ENCODE measurements at places on chromosomes 12 and 14.

DNA sequence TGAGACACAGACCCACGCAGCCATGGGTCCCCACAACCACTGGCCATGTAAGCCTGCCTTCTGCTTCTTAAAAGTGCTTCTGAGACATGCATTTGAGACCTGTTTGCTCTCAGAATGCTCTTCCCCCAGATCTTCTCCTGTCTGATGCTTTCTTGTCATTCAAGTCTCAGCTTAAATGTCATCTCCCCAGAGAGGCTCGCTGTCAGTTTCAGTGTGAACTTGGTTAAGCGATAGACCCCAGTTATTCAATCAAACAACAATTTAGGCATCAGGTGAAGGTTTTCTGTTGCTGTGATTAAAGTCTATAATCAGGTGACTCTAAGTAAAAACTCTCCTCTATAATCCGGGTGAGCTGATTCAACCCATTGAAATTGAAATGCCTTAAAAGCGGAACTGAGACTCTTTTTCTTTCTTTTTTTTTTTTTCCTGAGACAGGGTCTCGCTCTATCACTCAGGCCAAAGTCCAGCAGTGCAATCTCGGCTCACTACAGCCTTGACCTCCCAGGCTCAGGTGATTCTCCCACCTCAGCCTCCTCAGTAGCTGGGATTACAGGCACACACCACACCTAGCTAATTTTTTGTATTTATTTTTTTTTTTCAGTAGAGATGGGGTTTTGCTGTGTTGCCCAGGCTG is 123.4 kb downstream of the KSR2 start:
- no peak overlapping the region for H3K27ac ChIP-seq
- DNase-seq, result no peak
- H3K4me3 ChIP-seq, result no peak overlapping the region
- peaks cover 13% of the 10 kb centered on the region for H3K4me1 ChIP-seq

GRCh38 chr14:89330236-89331002 is 86.6 kb downstream of the FOXN3 start:
- H3K27ac ChIP-seq, result no peak overlapping the region
- no peaks in the 10 kb centered on the region for H3K27me3 ChIP-seq
- no peak overlapping the region for H3K4me3 ChIP-seq
- peaks cover 20% of the 10 kb centered on the region for H3K4me1 ChIP-seq
- peaks cover 11% of the 10 kb centered on the region for H3K36me3 ChIP-seq
- no peak for DNase-seq

DNA sequence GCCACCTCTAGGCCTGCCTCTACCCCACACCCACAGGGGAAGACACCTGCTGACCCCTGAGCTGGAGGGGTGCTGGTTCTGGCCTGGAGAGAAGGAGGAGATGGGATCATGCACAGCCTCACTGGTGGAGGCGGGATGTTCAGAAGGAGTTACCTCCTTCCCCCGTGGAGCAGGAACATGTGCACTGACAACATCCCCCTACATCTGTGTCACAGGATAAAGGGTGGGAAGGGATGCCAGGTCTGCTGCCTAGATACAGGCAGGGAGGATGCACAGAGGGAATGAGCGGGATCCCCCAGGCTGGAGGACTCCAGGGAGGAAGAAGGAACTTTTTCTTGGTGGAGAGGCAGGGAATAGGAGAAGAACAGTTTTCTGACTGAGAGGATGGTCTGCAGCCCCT is 8.8 kb downstream of the NRXN3 start:
- H3K27me3 ChIP-seq, result no peaks in the 10 kb centered on the region
- H3K4me1 ChIP-seq, result no peaks in the 10 kb centered on the region
- no peak for DNase-seq
- no peak overlapping the region for H3K27ac ChIP-seq
- H3K36me3 ChIP-seq, result no peaks in the 10 kb centered on the region
- H3K4me3 ChIP-seq, result no peak overlapping the region

DNA sequence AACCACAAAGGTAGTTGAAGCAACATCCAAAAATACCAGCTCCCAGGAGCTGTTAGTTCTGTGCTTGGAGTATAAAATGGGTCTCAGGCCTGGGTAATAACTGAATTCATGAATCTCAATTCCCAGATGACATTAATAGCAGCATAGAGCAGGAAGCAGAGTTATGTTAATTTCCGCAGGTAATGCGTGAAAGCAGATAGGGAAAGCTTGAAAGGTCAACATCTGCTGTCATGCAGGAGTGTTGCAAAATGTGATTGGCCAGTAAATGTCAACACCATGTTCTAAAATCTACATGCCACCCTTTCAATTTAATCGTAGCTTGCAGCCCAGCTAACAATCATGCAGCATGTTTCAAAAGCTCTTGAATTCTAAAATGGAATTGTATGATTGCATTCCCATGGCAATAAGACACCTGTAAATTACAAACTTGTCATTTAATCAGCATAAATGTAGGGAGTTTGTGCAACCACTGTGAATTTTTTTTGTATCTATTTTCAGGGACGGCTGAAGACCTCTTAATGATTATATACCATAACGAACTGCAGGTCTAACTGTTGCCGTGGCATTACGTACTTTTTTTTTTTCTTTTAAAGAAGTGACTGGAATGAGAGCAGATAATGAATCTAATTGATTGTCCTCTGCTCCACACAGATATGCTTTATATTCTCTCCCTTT is 635.8 kb upstream of the FOXG1 start:
- H3K36me3 ChIP-seq, result no peaks in the 10 kb centered on the region
- no peak for DNase-seq
- H3K27me3 ChIP-seq, result peaks cover 6% of the 10 kb centered on the region
- no peak overlapping the region for H3K4me3 ChIP-seq

GRCh38 chr12:28710882-28711281 is 438.2 kb upstream of the FAR2 start:
- DNase-seq, result no peak
- no peaks in the 10 kb centered on the region for H3K4me1 ChIP-seq
- no peaks in the 10 kb centered on the region for H3K36me3 ChIP-seq
- no peak overlapping the region for H3K27ac ChIP-seq
- no peak overlapping the region for H3K4me3 ChIP-seq
